Activated CD8-positive, alpha-beta memory T cell treated with anti-CD3 and anti-CD28 coated beads for 24 hours (primary cell): ENCODE measurements at places on chromosomes 2 and 18.
A peak's percentile ranks its signal among the peaks of the same experiment; 100 is the strongest.

GRCh38 chr2:118738524-118739308, 108.7 kb downstream of the EN1 start:
- DNase-seq = no peak

- DNase-seq = no peak
Measured at GRCh38 chr2:147759536-147759935, 85.3 kb upstream of the ACVR2A start.

GRCh38 chr2:189499137-189499536, 57.9 kb downstream of the WDR75 start:
- DNase-seq = no peak

GRCh38 chr2:95388856-95389244, 13.7 kb upstream of the FAHD2A start:
- no peak for DNase-seq

DNA sequence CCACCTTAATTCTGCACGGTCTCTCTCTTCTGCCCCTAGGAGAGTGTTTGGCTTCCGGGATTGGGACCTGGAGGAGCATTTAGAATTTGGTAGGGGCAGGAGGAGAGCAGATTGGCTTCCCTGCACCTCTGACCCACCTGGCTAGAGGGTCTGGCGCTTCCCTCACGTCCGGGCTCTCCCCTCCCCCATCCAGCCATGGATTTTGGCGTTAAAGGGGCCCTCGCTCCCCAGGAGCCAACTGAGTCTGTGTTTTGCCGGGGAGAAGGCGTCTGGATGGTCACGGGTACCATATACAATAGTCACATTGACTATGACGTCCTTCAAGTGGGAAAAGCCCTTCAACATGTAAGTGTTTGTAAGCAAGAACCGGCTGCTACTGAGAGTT, 6.6 kb downstream of the HOXD3 start:
- DNase-seq = no peak

- DNase-seq = no peak
Measured at GRCh38 chr2:140307532-140307931, 1527.3 kb upstream of the NXPH2 start.

GRCh38 chr18:55503167-55503820, 84.7 kb downstream of the TCF4 start:
- DNase-seq = no peak

DNA sequence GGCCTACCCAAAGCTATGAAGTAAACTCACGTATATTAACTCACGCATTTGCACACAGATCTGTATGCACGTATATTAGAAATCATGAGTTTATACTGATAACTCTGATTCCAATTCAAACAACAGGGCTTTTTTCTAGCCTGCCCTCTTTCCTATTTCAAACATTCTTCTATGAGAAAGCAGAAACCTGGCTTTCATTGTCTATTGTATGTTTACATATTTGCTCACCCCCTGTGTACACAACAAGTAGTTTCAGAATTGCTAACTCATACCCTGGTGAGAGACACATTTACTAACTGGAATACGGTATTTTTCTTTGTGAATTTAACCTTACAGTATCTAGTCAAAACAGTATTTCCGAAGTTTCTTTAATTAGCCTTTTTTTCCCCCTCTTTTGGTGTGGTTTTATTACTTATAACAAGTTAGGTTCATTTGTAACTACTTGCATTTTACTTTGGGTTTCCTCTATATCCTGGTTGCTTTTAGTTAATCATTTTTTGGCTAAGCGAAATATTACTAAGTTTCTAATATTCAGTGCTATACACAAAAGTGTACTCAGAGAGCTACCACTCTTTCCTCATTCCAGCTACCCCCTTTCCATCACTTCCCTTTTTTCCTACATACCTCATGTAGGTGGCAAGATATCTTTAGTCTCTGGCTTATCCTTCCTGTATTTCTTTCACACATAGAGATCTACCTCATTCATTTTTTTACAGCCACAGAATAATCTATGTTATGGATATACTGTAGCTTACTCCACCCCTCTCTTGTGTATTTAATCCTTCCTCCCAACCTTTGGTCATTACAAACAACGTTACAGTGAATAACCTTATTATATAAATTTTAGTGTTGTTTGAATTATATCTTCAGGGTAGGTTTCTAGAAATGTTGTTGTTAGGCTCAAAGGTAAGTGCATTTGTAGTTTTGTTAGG, 112.7 kb upstream of the BCL2L11 start:
- no peak for DNase-seq

DNA sequence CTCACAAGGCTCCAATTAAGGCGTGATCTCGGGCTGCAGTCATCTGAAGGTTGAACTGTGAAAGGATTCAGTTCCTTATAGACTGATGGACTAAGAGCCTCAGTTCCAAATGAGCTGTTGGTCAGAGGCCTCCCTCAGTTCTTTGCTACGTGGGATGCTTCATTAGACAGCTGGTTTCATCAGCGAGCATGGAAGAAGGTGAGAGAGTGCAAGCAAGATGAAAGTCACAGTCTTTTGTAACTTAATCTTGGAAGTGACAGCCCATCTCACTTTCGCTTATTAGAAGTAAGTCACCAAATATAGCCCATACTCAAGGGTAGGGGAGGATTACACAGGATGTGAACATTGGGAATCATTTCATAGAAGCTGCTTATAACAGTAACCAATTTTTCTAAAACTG, 26.8 kb downstream of the PPP1CB start:
- no peak for DNase-seq

GRCh38 chr2:47344890-47345589, 57.9 kb upstream of the MSH2 start:
- DNase-seq = no peak

GRCh38 chr2:176099159-176099727, 352 bp upstream of the HOXD12 start:
- DNase-seq = peak; percentile 52

DNA sequence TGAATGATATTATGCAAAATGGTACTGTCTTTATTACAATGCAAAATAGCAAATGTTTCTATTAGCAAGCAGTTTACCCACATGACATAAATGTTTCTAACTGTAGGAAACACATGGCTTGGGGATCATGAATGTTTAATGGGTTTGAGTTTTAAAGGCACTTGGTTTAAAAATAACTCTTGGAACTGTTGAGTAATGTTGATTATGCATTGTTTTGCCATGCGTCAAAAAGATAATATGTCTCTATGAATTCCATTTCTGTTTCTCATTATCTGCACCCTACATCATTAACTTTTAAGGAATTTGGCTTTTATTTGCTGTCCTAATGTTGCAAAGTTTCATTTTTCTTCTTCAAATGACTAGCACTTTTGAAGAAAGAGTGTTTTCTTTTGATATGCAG, 1355.5 kb downstream of the SUCLG1 start:
- no peak for DNase-seq

- no peak for DNase-seq
Measured at GRCh38 chr2:125745514-125745913, 910.4 kb upstream of the GYPC start.
